ENCODE measurements at places on chromosomes 6 and 20.

- no peak for DNase-seq
- H3K36me3 ChIP-seq, result no peaks in the 10 kb centered on the region
- peak overlapping the region; percentile 76 for H3K27ac ChIP-seq
- H3K27me3 ChIP-seq, result peaks cover 5% of the 10 kb centered on the region
Observed at GRCh38 chr6:46898006-46898405, 23.7 kb downstream of the ADGRF5 start.

GRCh38 chr20:57938158-57939108 is 228.6 kb upstream of the PMEPA1 start:
- peaks cover 47% of the 10 kb centered on the region for H3K4me1 ChIP-seq
- H3K27me3 ChIP-seq, result peaks cover 20% of the 10 kb centered on the region
- no peak for DNase-seq

- H3K27ac ChIP-seq, result no peak overlapping the region
- no peaks in the 10 kb centered on the region for H3K36me3 ChIP-seq
- no peak overlapping the region for H3K4me3 ChIP-seq
- H3K27me3 ChIP-seq, result peaks cover 20% of the 10 kb centered on the region
- H3K4me1 ChIP-seq, result peaks cover 15% of the 10 kb centered on the region
- no peak for DNase-seq
Observed at GRCh38 chr6:13098793-13099570, 229.4 kb downstream of the TBC1D7 start.

DNA sequence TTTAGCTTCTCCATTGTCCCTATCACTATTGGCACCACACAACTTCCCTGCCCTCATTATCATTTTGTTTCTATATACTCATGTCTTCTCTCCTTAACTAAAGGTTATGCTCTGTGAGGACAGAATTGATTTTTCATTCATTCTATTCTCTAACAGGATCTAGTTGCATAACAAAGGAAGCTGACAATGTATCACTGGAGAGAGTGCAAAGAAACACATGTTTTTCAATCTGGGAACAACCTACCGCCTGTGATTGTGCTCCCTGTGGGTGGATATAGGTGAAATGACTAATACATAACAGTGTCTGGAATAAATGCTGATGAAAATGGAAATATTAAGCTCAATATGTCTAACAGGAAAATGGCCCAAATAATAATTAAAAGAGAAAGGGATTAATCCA is 56.6 kb downstream of the COL12A1 start:
- DNase-seq, result no peak
- no peaks in the 10 kb centered on the region for H3K4me1 ChIP-seq
- H3K36me3 ChIP-seq, result no peaks in the 10 kb centered on the region
- no peaks in the 10 kb centered on the region for H3K27me3 ChIP-seq
- H3K4me3 ChIP-seq, result no peak overlapping the region

DNA sequence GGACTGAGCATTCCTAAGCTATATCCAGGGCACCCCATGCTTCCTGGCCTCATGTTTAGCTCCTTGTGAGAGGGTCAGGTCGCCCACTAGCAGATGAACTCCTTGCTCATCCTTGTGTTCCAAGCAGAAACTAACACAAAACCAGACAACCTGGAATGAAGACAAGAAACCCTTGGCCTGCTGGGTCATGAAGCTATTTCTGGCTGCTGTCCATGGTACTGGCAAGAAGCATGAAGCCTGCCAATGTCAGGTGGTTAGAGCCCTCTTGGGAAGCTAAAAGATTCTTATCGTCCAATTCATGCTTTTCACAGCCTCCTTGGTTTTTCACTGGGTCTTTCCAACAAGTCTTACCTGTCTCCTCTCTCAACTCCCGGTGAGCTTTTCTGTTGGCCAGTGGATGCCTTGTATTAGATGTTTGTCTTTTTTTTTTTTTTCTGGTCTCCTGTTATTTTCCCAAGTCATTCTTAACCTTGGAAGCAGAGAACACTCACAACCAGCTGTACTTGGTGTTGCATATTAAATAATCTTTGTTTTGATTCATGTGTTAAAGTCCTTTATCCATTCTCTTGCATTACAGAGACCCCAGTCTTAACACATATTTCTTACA is 180.3 kb downstream of the ANKRD60 start:
- H3K4me3 ChIP-seq, result no peak overlapping the region
- peaks cover 22% of the 10 kb centered on the region for H3K27me3 ChIP-seq
- no peaks in the 10 kb centered on the region for H3K36me3 ChIP-seq
- H3K4me1 ChIP-seq, result no peaks in the 10 kb centered on the region

GRCh38 chr20:48671141-48671540 is 156.7 kb downstream of the PREX1 start:
- peaks cover 35% of the 10 kb centered on the region for H3K36me3 ChIP-seq
- no peak overlapping the region for H3K27ac ChIP-seq
- H3K27me3 ChIP-seq, result no peaks in the 10 kb centered on the region
- H3K4me1 ChIP-seq, result peaks cover 11% of the 10 kb centered on the region
- H3K4me3 ChIP-seq, result no peak overlapping the region

DNA sequence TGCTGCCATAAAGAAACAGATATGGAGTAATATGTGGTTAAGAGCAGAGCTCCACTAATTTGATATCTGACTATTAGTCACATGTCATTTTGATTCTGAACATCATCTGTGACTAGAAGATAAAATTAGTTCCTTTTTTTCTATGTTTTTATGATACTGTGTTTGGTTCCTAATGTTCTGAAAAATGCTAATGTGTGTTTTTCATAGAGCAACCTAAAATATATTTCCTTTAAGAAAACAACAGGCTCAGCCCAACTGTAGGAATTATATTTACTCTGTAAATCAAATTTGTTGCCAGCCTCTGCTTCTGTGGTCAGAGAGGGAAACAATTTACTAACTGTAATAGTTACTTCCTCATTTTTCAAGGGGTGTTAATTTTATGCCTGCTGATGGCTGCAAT is 33.3 kb upstream of the TXLNB start:
- no peak overlapping the region for H3K4me3 ChIP-seq
- no peaks in the 10 kb centered on the region for H3K27me3 ChIP-seq
- H3K27ac ChIP-seq, result no peak overlapping the region

- no peak overlapping the region for H3K4me3 ChIP-seq
- H3K36me3 ChIP-seq, result no peaks in the 10 kb centered on the region
- DNase-seq, result no peak
- peaks cover 39% of the 10 kb centered on the region for H3K4me1 ChIP-seq
- H3K27me3 ChIP-seq, result peaks cover 3% of the 10 kb centered on the region
Observed at GRCh38 chr6:15994814-15995459, 133.9 kb upstream of the MYLIP start.

GRCh38 chr20:1299522-1299921 is 29.4 kb downstream of the SDCBP2 start:
- H3K4me1 ChIP-seq, result peaks cover 17% of the 10 kb centered on the region
- no peaks in the 10 kb centered on the region for H3K36me3 ChIP-seq
- no peak overlapping the region for H3K4me3 ChIP-seq
- no peak for DNase-seq

- no peaks in the 10 kb centered on the region for H3K27me3 ChIP-seq
- no peak overlapping the region for H3K4me3 ChIP-seq
- peaks cover 11% of the 10 kb centered on the region for H3K4me1 ChIP-seq
- no peak overlapping the region for H3K27ac ChIP-seq
- H3K36me3 ChIP-seq, result no peaks in the 10 kb centered on the region
- DNase-seq, result no peak
Observed at GRCh38 chr6:74875193-74875592, 330.7 kb downstream of the COL12A1 start.

DNA sequence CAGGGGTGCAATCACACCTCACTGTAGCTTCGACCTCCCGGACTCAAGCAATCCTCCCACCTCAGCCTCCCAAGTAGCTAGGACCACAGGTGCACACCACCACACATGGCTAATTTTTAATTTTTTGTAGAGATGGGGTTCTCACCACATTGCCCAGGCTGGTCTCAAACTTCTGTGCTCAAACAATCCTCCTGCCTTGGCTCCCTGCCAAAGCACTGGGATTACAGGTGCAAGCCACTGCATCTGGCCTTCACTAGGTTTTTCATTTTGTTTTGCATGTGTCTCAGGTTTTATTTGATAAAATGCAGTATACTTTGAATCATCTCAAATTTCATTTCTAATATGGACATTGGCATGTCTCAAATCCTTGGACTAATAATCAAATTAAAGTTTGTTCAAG is 98.7 kb downstream of the SLC16A10 start:
- no peaks in the 10 kb centered on the region for H3K4me1 ChIP-seq
- no peak overlapping the region for H3K4me3 ChIP-seq
- peaks cover 14% of the 10 kb centered on the region for H3K36me3 ChIP-seq

DNA sequence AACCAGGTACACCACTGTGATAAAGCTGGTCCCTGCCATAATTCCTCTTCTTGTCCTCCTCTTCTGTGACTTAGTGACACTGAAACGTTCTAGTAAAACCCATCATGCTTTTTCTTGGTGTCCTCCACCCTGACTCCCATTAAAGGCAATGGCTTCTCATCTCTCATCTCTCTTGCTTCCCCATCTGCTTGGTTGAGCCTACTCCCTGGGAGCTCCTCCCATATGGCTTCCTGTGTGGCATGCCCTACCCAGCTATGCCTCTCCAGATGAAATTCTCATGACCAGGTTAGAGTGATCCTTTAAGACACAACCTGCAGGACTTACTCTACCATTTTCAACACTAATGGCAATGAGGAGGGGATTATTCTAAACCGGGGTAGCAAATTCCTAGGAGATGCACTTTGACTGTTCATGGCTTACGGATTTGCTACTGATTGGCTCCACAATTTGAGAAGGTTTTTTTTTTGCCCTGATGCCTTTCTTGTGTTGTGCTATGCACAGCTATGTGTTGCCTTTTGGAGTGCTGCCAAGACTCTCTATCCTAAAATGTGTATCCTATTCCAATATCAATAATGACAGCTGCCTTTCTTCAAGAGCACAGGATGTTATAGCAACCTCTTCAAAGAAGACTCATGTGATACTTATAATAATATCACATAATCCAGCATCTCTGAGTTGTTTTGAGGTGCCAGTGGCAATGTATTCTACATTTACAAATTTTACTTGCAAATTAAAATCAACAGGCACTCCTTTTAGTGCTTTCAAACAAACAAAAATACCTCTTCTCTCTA is 6.1 kb downstream of the SIRPG start:
- H3K27me3 ChIP-seq, result no peaks in the 10 kb centered on the region
- H3K4me1 ChIP-seq, result no peaks in the 10 kb centered on the region
- no peak for DNase-seq
- no peak overlapping the region for H3K27ac ChIP-seq

DNA sequence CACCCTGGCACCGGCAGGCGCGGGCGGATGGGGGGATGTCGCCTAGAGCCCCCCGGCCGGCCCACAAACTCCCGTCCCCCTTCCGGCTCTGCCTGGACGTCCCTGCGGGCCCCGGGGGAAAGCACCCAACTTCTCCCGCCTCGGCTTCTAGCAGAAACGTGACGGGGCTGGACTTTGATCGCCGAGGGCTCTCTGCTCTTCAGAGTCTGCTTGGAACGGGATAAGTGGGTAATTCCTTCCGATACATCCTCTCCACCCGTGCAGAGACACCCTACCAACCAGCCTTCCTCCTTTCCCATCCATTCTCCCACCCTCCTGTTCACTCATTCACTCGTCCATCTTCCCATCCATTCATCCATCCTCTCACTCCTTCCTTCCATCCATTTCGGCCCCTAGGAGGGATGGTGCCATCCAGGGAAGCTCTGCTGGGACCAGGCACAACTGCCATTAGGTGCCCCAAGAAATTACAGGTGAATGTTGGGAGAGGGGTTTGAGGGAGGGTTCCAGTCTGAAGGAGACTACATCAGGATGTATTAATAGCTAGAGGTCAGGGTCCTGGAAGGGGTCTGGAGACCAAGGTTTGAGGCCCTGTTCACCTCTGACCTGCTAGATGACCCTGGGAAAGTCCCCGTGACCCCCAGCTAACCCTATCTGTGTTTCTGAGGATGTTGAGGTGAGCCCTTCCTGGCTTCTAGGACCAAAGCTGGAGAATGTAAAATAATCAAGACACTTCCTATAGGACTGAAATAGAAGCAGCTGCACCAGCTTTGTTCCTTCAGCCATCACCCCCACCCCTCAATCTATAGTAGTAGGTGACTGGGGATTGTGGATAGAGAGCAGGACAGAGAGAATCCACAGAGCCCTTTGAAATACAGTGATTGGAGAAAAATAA is 538 bp downstream of the TTLL9 start:
- H3K4me1 ChIP-seq, result peaks cover 56% of the 10 kb centered on the region
- H3K27ac ChIP-seq, result no peak overlapping the region
- H3K4me3 ChIP-seq, result peak overlapping the region; percentile 93
- peaks cover 11% of the 10 kb centered on the region for H3K27me3 ChIP-seq
- peaks cover 11% of the 10 kb centered on the region for H3K36me3 ChIP-seq
- no peak for DNase-seq

- H3K4me3 ChIP-seq, result no peak overlapping the region
- no peaks in the 10 kb centered on the region for H3K36me3 ChIP-seq
- peaks cover under 1% of the 10 kb centered on the region for H3K4me1 ChIP-seq
- H3K27me3 ChIP-seq, result peaks cover 16% of the 10 kb centered on the region
- no peak overlapping the region for H3K27ac ChIP-seq
Observed at GRCh38 chr6:137271245-137272183, 52.3 kb upstream of the IFNGR1 start.

GRCh38 chr20:54532573-54532972 is 57.2 kb downstream of the DOK5 start:
- H3K27me3 ChIP-seq, result peaks cover 4% of the 10 kb centered on the region
- no peaks in the 10 kb centered on the region for H3K36me3 ChIP-seq
- no peak for DNase-seq
- no peak overlapping the region for H3K27ac ChIP-seq

Data from nephron progenitor cell (in vitro differentiated cells).